ENCODE measurements at places on chromosomes 6 and 20. TPM values are rescaled to one million over a fixed set of nuclear protein-coding genes. Genes with fewer than 3 reads are reported as not detected.

GRCh38 chr20:62376112-62377063 is 9.3 kb upstream of the LAMA5 start:
- H3K27ac ChIP-seq: no peak overlapping the region
- no peak for DNase-seq
- H3K36me3 ChIP-seq: no peaks in the 10 kb centered on the region
- no peak overlapping the region for H3K4me3 ChIP-seq
- H3K4me1 ChIP-seq: no peaks in the 10 kb centered on the region

GRCh38 chr6:125245523-125246264 is 56.1 kb downstream of the HDDC2 start:
- no peak overlapping the region for H3K4me3 ChIP-seq
- no peaks in the 10 kb centered on the region for H3K4me1 ChIP-seq
- H3K27me3 ChIP-seq: peaks cover 25% of the 10 kb centered on the region

DNA sequence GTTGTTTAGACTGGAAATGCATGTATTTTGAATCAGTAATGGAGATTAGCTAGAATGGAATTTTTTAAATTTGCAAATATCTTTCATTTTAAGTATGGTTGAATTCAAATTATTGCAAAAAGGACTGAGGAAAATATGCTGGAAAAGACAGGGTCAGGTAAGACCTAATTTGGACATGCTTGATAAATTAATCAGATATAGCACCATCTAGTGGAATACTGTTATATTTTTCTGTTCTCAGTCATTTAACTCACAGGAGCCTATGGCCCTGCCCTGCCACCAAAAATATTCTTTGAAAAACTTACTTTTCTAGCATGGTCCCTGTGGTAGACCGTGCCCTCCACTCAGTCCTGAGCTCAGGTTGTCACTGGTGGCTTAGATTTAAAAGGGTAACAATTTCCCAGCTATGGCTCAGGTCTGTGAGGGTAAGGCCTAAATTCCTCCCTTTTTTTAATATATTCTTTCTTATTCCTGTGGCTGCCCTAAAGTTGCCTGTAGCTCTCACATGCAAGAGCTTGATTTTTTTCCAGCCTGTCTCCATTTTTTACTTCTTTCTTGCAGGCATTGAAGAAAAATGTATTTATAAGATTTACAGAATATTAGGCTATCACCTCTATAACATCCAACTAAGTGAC is 25.3 kb upstream of the KIAA1586 start:
- H3K4me3 ChIP-seq: no peak overlapping the region
- no peaks in the 10 kb centered on the region for H3K27me3 ChIP-seq
- no peak for DNase-seq
- no peaks in the 10 kb centered on the region for H3K4me1 ChIP-seq
- H3K27ac ChIP-seq: no peak overlapping the region

Gene OPRM1
- not detected for total RNA-seq

GRCh38 chr6:78559056-78559455 is 308.3 kb upstream of the IRAK1BP1 start:
- no peak for DNase-seq
- H3K27ac ChIP-seq: no peak overlapping the region
- no peaks in the 10 kb centered on the region for H3K4me1 ChIP-seq
- peaks cover 1% of the 10 kb centered on the region for H3K36me3 ChIP-seq
- H3K4me3 ChIP-seq: no peak overlapping the region

Gene C20orf144
- 0.23 TPM for total RNA-seq

Gene PSORS1C2
- not detected for total RNA-seq

- no peak overlapping the region for H3K4me3 ChIP-seq
- peaks cover 5% of the 10 kb centered on the region for H3K36me3 ChIP-seq
- peak overlapping the region; percentile 58 for H3K27ac ChIP-seq
- H3K4me1 ChIP-seq: peaks cover 25% of the 10 kb centered on the region
- DNase-seq: no peak
Measured at GRCh38 chr6:152167641-152168603, 360.4 kb downstream of the ESR1 start.

GRCh38 chr6:142753196-142753595 is 191.8 kb downstream of the HIVEP2 start:
- H3K4me1 ChIP-seq: peaks cover 32% of the 10 kb centered on the region
- H3K27me3 ChIP-seq: no peaks in the 10 kb centered on the region
- H3K36me3 ChIP-seq: peaks cover 27% of the 10 kb centered on the region
- no peak overlapping the region for H3K27ac ChIP-seq
- H3K4me3 ChIP-seq: no peak overlapping the region

- H3K4me1 ChIP-seq: peaks cover 16% of the 10 kb centered on the region
- no peak for DNase-seq
- peaks cover 42% of the 10 kb centered on the region for H3K36me3 ChIP-seq
- no peaks in the 10 kb centered on the region for H3K27me3 ChIP-seq
- peak overlapping the region; percentile 86 for H3K27ac ChIP-seq
- H3K4me3 ChIP-seq: no peak overlapping the region
Measured at GRCh38 chr6:147298461-147298860, 94.2 kb downstream of the STXBP5 start.

DNA sequence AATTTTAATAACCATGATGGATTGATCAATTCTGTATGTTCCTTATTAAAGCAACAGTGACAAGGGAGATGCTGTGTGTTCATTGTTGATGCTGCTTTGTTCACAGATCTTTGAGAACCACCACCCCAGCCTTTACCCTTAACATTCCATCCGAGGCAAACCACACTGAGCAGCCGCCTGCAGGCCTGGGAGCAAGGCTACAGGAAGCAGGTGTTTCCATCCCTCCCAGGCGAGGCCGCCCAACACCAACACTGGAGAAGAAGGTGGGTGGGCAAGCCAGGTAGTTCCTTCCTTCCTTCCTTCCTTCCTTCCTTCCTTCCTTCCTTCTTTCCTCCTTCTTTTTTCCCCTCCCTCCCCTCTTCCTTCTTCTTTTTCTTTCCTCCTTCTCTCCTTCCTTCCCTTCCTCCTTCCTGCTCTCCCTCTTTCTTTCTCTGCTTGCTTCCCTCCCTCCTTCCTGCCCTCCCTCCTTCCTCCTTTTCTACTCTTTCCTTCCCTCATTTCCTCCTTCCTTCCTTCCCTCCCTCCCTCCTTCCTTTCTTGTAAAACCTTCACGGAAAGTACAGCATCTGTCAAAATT is 13.7 kb downstream of the TTLL2 start:
- H3K27ac ChIP-seq: no peak overlapping the region
- peaks cover 2% of the 10 kb centered on the region for H3K4me1 ChIP-seq
- DNase-seq: no peak

GRCh38 chr6:24401458-24401857 is 1.3 kb upstream of the MRS2 start:
- no peak overlapping the region for H3K27ac ChIP-seq
- H3K4me3 ChIP-seq: no peak overlapping the region
- H3K27me3 ChIP-seq: peaks cover 28% of the 10 kb centered on the region
- H3K36me3 ChIP-seq: peaks cover 3% of the 10 kb centered on the region
- peaks cover 39% of the 10 kb centered on the region for H3K4me1 ChIP-seq
- DNase-seq: no peak

Gene ABHD16B
- total RNA-seq: not detected

DNA sequence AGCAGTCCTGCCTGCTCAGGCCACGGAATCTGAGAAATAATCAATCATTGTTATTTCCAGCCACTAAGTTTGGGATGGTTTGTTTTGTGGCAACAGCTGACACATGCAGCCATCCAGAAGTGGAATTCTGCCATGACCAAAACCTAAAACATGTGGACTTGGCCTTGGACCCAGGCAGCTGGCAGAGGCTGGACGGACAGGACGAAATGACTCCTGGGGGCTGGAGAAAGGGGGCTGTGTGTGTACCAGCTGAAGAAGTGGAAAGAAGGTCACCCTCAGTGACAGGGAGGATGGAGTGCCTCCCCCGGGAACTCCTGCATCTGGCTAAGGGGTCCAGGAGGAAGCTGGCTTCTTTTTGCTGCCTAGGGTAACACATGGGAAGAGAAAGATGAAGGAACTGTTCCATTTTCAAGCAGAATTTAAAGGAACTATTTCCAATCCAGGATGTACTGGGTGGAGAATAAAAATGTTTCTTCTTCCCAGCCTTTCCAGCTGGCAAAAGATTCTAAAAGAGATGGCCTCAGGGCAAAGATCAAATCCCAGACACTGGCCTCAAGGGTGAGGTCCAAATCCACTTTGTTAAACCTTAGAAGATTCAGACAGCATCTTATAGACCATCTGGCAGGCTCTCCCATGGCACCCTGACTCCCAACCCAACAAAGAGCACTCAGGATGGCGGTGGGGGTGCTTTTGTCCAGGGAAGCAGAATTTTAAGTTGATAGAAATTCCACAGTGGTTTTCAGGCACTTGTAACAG is 14.3 kb downstream of the SERPINB6 start:
- no peaks in the 10 kb centered on the region for H3K36me3 ChIP-seq
- H3K4me3 ChIP-seq: no peak overlapping the region
- no peak for DNase-seq
- H3K4me1 ChIP-seq: peaks cover 22% of the 10 kb centered on the region

All from activated T-cell treated with anti-CD3 and anti-CD28 coated beads, Interleukin-2, amount 50 U/mL, for 72 hours (primary cell).